ENCODE measurements at places on chromosomes 2 and 18. TPM values are rescaled to one million over a fixed set of nuclear protein-coding genes. Genes with fewer than 3 reads are reported as not detected.

Gene ERFE
- total RNA-seq = 11.2 TPM

Gene TMEM37
- 4.2 TPM for total RNA-seq

Gene ECEL1
- total RNA-seq = 17.2 TPM

Gene METTL4
- total RNA-seq = 12.1 TPM

Gene ARHGEF33
- total RNA-seq = not detected

Gene RNU2-63P
- total RNA-seq = 1,374 TPM

Gene RNF125
- 12.1 TPM for total RNA-seq

Gene CNTNAP5
- total RNA-seq = 0.04 TPM

Gene DUSP28
- 2.5 TPM for total RNA-seq

Gene KCNK3
- total RNA-seq = 0.11 TPM

Gene LYPD6
- total RNA-seq = 3.0 TPM

Gene RBM44
- total RNA-seq = 1.6 TPM

Gene STAT1
- 25.7 TPM for total RNA-seq

Gene DNAH6
- 0.04 TPM for total RNA-seq

Gene METAP1D
- 5.2 TPM for total RNA-seq

Gene WNT6
- not detected for total RNA-seq

Gene SLC4A3
- 6.9 TPM for total RNA-seq

Gene SKOR2
- total RNA-seq = 0.15 TPM

Gene FAM237A
- not detected for total RNA-seq

Gene NABP1
- total RNA-seq = 2.3 TPM

Gene TMEM247
- not detected for total RNA-seq

Gene SP140
- not detected for total RNA-seq

Gene EML6
- 1.0 TPM for total RNA-seq

Gene ABCB11
- total RNA-seq = 0.66 TPM

Gene GPBAR1
- not detected for total RNA-seq

Gene SLC5A7
- not detected for total RNA-seq

Gene SP9
- 0.15 TPM for total RNA-seq

Gene ALK
- total RNA-seq = 0.21 TPM

Gene PRADC1
- total RNA-seq = 17.7 TPM

Gene MYCN
- total RNA-seq = 48.4 TPM

Gene APLF
- 2.1 TPM for total RNA-seq

Gene DSG1
- not detected for total RNA-seq

Gene PRKAG3
- total RNA-seq = not detected

Gene GALNT5
- total RNA-seq = 0.18 TPM

Gene ZNF892
- total RNA-seq = 4.7 TPM

Gene MYO5B
- total RNA-seq = 2.7 TPM

Gene NT5DC4
- not detected for total RNA-seq

Gene SOX11
- total RNA-seq = 26.6 TPM

Gene AQP4
- 1.00 TPM for total RNA-seq

Gene OTOS
- total RNA-seq = not detected

Data from H7 (cell line).